ENCODE measurements at places on chromosomes 6 and 20.
A peak's percentile ranks its signal among the peaks of the same experiment; 100 is the strongest.

GRCh38 chr6:36505744-36506534, 41.3 kb downstream of the STK38 start:
- DNase-seq: no peak

GRCh38 chr6:72787391-72788031, 165.6 kb downstream of the KCNQ5 start:
- DNase-seq: no peak

GRCh38 chr6:139640921-139641320, 266.5 kb upstream of the CITED2 start:
- DNase-seq: no peak

GRCh38 chr6:31597006-31597405, 4.2 kb upstream of the NCR3 start:
- DNase-seq: no peak

DNA sequence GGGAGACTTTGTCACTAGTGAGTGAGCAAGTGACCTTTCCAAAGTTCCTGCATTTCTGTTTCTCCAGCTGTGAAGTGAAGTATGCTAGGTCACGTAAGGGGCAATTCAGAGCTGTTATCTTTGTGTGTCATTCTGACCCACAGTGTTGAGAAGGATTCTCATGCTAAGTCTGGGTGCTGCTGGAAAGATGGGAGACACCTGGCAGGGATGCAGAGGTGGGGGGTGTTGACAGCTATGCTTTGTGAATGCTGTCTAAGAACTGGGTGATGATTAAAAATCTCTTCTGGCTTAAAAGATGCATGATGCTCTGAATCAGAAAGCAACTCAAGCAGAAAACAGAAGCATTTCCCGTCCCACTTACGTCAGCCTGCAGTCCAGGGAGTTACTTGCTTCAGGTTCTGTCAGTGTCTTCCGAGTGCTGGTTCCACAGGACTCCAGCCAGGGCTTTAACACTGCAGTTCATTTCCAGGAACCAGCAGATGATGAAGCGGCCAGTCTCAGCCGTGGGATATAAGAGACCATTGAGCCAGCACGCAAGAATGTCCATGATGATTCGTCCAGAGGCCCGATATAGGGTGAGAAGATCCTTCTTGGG, 30.9 kb upstream of the ASXL1 start:
- DNase-seq: no peak

GRCh38 chr6:170110201-170111140, 180.4 kb downstream of the DLL1 start:
- DNase-seq: no peak

DNA sequence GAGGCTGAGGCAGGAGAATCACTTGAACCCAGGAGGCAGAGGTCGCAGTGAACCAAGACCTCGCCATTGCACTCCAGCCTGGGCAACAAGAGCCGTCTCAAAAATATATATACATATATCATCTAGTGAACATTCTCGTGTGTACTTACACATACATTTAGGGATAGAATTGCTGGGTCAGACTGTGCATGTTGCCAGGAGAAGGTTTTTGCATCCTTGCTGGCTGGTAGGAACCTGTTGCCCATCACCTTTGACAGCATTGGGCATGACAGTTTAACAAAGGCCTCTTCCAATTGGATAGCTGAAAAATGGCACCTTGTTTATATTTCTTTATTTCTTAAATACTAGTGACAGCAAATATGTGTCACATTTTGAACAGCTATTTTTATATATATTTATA, 5.4 kb downstream of the AAR2 start:
- no peak for DNase-seq

GRCh38 chr6:121086876-121087275, 247.4 kb downstream of the TBC1D32 start:
- no peak for DNase-seq

DNA sequence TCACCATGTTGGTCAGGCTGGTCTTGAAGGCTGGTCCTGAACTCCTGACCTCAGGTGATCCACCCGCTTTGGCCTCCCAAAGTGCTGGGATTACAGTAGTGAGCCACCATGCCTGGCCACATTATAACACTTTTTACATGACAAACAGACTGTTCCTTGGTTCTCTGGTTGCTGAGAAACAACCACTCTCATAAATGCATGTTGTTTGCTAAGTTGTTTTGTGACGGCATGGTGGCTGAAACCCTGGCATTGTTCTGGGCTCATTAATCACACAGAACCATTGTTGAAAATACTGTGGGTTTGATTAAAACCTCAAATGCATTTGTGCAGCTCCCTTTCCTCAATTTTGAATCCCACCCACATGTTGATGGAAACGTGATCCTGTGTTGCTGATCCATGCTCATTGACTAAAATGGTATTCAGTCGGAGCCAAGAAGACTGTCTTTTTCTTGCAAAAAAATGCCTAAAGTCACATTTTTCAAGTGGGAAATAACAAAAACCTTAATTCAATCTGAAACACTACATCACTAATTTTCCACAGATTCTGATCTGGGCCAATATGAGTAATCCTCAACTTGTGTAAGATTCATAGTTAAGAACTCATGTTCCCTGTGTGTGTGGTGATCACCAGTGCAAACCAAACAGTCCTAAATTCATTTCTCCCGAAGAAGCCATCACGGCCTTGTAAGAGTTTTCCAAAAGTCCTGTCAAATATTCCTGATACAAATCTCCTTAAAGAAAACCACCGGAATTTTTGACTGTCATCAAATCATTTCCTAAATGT, 132.8 kb downstream of the FNDC1 start:
- DNase-seq: no peak

DNA sequence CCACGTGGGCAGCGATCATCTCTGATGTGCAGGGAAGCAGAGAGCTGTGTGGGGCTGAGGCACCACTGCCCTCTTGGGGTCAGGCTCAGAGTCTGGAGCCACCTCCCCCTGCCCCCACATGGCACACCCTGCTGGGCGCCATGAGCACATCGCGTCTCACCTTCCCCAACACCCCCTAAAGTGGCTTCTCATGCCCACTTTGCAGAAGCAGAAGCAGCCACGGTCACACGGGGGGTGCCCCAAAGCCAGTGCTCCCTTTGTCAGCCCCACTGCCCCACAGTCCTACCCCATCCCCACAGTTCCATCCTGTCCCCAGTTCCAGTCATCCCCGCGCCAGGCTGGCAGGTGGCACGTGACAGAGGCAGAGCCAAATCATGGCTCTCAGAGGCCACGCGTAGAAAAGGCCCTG, 19.5 kb downstream of the SDCBP2 start:
- DNase-seq: no peak

DNA sequence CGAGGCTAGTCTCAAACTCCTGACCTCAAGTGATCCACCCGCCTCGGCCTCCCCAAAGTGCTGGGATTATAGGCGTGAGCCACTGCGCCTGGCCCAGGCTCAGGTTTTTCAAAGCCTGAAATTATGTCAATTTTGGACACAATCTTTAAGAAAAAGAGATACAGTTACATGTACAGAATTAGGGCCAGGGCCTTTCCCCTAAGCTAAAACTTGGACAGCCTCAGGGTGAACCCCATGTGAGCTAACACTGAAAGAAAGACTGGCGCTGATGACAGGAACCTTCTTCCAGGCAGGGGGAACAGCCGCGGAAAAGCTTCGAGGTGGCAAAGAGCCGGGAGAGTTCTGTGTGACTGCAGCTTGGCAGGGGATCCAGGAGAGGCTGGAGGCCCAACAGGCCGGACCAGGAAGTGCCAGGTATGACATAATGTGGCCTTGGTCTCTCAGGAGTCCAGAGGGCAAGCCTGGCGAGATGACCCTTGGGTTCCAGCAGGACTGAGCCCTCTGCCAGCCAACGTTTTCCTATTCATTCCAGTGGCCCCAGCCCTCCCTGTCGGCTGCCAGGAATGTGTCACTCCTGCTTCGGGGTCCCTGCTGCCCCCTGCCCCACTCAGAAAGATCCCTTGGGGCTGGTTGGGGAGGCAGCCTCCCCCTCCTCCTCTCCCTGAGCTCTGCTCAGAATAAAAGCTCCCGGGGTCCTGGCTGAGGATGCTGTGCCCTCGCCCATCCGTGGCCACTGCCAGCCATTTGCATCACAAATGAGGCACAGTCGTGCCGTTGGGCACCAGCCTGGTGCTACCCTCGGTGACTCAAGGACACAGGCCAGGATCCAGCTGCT, 37.3 kb downstream of the RBM38 start:
- DNase-seq: no peak

DNA sequence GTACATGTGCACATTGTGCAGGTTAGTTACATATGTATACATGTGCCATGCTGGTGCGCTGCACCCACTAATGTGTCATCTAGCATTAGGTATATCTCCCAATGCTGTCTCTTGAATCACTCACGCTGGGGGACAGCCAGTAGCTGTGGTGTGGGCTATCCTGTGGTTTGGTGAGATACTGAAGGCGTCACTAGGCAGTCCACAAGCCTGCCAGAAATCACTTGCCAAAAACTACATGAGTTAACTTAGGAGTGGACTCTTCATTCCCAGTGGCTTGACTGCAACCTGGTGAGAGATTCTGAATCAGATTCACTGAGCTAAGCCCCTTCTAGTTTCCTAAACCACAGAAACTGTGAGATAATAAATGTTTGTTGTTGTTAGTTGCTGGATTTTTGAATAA, 191.3 kb downstream of the TSHZ2 start:
- DNase-seq: no peak

GRCh38 chr6:111718990-111719389, 113.3 kb upstream of the TRAF3IP2 start:
- DNase-seq: no peak

DNA sequence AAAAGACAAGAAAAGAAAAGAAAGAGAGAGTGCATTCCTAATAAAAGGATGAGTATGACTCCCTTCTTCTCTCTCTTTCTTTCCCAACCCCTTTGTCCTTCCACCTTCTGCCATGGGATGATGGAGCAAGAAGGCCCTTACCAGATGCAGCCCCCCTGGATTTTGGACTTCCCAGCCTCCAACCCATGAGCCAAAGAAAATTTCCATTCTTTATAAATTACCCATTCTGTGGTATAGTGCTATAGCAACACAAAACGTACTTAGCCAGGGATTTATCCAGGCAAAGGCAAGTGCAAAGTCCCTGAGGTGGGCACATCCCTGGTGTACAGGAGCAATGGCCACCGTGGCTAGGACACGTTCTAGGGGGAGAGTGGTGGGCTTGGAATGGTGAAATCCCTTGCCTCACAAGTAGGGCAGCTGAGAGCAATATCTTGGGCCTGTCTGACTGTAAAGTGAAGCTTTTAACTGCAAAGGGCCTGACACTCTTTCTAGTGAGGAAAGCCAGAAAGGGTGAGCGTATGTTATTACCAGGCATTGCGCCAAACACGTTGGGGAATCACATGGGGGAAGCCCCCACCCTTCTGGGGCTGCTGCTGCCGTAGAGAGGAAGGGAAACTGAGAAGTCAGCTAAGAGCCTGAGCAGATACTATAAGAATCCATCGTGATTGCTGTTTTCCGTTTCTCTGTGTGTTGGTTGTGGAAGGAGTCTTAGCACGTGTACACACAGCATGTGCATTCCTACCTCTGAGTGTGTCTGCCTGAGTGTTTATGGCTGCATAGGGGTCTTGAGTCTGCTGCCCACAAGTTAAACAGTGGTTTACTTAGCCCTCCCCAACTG, 50.7 kb upstream of the SIRPA start:
- peak; percentile 69 for DNase-seq

GRCh38 chr20:51510169-51510568, 32.4 kb downstream of the NFATC2 start:
- no peak for DNase-seq

DNA sequence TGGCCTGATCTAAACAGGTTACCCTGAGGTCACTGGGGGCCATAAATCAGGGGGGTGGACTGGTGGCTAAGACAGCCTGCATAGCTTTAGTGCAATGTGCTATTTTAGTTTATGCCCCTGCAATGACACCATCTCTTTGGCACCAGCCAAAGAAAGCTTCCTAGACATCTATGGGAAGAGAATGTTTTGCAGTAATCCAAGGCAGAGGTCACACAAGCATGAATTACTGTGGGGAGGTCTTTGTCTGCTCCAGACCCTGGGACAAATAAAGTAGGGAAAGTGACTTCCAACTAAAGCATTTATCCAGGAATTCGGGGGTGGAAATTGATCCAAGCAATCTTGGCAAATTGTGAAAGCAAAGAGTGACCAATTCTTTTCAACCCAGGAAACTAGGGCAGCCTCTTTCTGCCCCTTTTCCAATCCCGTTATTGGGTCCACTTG, 5.3 kb downstream of the RIPOR2 start:
- peak; percentile 54 for DNase-seq

DNA sequence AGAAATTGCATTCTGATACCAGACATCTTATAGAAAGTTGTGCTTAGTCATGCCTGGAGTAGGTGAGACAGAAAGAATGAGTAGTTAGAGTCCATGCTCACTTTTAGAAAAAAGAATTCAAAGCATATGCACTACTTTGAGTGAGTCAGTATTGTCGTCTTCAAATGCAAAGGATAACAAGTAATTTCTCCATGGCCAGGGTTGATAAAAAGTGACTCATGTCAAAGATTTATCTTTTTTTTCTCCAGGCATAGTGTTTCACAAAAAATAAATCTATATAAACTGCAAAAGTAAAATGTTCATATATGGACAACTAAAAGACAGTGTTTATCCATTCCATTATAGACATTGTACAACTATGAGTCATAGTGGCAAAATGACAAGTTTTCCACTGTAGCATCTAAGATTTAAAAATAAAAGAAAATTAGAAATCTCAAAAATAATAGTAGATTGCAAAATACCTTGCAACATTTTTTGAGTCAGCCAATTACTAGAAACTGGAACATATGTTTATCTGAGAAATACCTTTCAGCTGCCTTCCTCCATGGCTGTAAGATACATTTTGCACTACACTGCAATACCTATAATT, 329.6 kb downstream of the GRIK2 start:
- DNase-seq: no peak

- DNase-seq: peak; percentile 30
Measured at GRCh38 chr6:57216235-57217101, 5.6 kb downstream of the RAB23 start.

- DNase-seq: no peak
Measured at GRCh38 chr6:22958677-22959076, 389.3 kb downstream of the HDGFL1 start.

- no peak for DNase-seq
Measured at GRCh38 chr20:48584391-48585060, 243.3 kb downstream of the PREX1 start.

- DNase-seq: no peak
Measured at GRCh38 chr6:31358302-31358701, 1.3 kb upstream of the HLA-B start.

- no peak for DNase-seq
Measured at GRCh38 chr20:49821381-49821780, 8.8 kb downstream of the SLC9A8 start.

GRCh38 chr6:73566954-73567591, 46.2 kb upstream of the EEF1A1 start:
- no peak for DNase-seq

- no peak for DNase-seq
Measured at GRCh38 chr6:104548297-104548696, 311.4 kb downstream of the HACE1 start.

DNA sequence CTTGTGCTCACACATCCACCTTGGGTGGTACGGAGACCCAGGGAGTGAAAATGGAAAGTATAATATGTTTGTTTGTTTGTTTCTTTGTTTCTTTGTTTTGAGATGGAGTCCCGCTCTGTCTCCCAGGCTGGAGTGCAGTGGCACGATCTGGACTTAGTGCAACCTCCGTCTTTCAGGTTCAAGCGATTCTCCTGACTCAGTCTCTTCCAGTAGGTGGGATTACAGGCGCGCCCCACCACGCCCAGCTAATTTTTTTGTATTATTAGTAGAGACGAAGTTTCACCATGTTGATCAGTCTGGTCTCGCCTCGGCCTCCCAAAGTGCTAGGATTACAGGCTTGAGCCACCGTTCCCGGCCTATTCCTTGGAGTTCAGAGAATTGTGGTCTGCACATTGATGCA, 115.4 kb downstream of the TRIM27 start:
- no peak for DNase-seq

- no peak for DNase-seq
Measured at GRCh38 chr6:38460186-38460585, 179.5 kb downstream of the BTBD9 start.

GRCh38 chr20:46939031-46939965, 44.7 kb downstream of the EYA2 start:
- no peak for DNase-seq

All from heart left ventricle (tissue), 16 donors.